ENCODE measurements at places on chromosomes 1 and 21. TPM values are rescaled to one million over a fixed set of nuclear protein-coding genes. Genes with fewer than 3 reads are reported as not detected.
A peak's percentile ranks its signal among the peaks of the same experiment; 100 is the strongest.

GRCh38 chr1:109565241-109565640 is 16.8 kb downstream of the GNAI3 start:
- no peaks in the 10 kb centered on the region for H3K36me3 ChIP-seq
- no peak overlapping the region for H3K4me3 ChIP-seq
- no peak for DNase-seq

The DLGAP3 gene
- total RNA-seq, result 4.0 TPM

DNA sequence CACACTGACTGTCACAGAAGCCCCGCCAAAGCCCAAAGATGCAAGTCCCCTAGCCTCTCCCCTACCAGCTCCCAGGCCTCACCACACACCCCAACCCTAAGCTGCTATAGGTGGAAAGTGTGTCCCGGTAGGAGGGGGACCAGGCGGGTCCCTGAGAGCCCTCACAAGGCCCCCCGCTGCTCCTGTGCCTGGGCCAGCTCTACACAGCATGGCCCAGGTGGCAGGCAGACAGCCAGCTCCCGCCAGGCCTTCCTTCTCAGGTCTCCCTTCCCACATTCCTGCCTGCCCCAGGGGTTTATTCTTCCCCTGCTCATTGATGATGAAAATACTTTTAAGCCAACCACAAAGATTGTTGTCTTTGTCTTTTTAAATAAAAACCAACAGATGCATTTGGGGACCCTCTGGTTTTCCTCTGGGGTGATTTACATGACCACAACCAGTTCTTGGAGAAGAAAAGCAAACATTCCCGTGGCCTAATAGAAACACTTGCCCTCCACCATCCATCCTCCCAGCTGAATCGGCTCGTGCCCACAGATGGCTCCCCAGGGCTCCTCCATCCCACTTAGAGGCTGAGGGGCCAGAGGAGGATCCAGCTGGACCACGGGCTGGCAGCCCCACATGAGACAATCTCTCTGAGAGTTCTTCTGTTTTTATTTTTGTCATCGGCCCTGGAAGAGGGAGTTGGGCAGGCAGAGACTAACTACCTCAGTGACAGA is 93.1 kb downstream of the DMRTB1 start:
- peak; percentile 67 for DNase-seq
- H3K36me3 ChIP-seq, result no peaks in the 10 kb centered on the region
- H3K27ac ChIP-seq, result no peak overlapping the region
- no peaks in the 10 kb centered on the region for H3K4me1 ChIP-seq
- no peaks in the 10 kb centered on the region for H3K27me3 ChIP-seq

- peak; percentile 44 for DNase-seq
- H3K4me3 ChIP-seq, result no peak overlapping the region
- no peak overlapping the region for H3K27ac ChIP-seq
- no peaks in the 10 kb centered on the region for H3K27me3 ChIP-seq
- no peaks in the 10 kb centered on the region for H3K36me3 ChIP-seq
These were observed 15.0 kb upstream of the FAM131C start for GRCh38 chr1:16088351-16088911.

The NTRK1 gene
- 0.44 TPM for total RNA-seq

- no peak overlapping the region for H3K4me3 ChIP-seq
- no peaks in the 10 kb centered on the region for H3K27me3 ChIP-seq
- no peak for DNase-seq
- no peaks in the 10 kb centered on the region for H3K36me3 ChIP-seq
These were observed 195.2 kb downstream of the ZSCAN20 start for GRCh38 chr1:33667386-33668282.
